ENCODE measurements at places on chromosomes 6 and 20.
A peak's percentile ranks its signal among the peaks of the same experiment; 100 is the strongest.

- DNase-seq, result peak; percentile 95
Measured at GRCh38 chr20:44409132-44409600, 53.7 kb downstream of the HNF4A start.

- DNase-seq, result peak; percentile 97
Measured at GRCh38 chr6:36353411-36353915, 16.8 kb upstream of the BNIP5 start.

DNA sequence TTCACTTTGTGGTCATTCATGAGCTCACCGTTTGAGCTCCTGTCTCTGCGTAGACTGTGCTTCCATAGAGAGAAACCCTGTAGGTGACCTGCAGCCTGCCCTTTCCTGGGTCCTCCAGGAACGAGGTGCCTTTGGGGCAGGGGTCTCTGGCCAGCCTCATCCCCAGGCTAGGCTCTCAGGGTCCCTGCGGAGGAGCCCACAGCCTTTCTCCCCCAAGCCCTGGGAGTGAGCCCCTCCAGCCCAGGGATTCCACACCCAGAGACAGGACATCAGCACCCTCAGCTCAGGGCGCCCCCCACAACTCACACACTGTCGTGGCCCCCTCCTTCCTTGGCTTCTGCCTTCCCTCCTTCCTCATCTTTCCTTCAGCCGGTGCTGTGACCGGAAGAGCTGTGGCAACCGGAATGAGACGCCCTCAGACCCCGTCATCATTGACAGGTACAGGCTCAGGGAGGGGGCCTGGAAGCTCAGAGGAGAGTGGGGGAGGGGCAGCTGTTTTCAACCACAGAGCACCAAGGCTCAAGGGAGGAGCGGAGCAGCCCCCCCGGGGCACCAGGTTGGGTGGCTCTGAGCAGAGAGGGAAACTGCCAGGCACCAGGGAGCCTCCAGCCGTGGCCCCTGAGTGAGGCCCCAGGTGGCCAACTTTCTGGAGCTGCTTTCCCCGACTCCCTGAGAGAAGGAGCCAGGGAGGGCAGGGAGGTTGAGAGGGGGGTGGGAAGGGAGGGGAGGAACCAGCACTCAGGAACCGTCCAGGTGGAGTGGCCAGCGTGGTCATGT lies 16.8 kb downstream of the EBF4 start:
- no peak for DNase-seq

GRCh38 chr20:15564981-15565380 lies 1008.3 kb downstream of the KIF16B start:
- no peak for DNase-seq

GRCh38 chr6:41392246-41392645 lies 56.8 kb downstream of the NCR2 start:
- no peak for DNase-seq

- peak; percentile 87 for DNase-seq
Measured at GRCh38 chr6:53041356-53041755, 23.8 kb upstream of the FBXO9 start.

DNA sequence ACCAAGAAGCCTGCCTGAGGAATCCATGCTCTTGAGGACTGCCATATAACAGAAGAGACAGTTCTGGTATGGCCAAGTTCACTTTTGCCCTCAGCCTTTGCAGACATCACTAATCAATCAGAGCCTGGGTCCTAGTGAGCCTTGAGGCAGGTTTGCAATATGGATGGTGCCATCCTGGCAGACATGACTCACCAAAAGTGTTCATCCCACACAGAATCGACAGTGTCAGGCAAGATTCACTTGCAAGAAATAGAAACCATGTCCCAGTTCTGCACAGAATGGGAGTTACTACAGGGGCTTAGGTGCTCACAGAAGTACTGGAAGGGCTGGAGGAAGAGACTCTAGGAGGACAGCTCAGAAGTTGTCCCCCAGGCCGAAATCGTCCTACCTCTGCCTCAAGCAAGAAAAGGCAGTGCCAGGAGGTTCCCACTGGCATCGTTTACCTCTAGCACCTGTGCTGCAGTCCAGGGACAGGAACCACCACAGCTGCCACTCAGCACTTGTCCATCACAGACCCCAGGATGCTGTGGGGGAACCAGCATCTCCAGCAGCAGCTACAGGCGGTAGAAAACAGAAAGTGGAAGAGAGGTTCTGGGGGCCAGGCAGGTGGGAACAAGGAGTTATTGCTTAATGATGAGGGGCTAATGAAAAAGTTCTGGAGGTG lies 42.6 kb upstream of the PHACTR3 start:
- DNase-seq, result no peak

Data from astrocyte (in vitro differentiated cells and primary cell).